ENCODE measurements at places on chromosomes 2 and 18. TPM values are rescaled to one million over a fixed set of nuclear protein-coding genes. Genes with fewer than 3 reads are reported as not detected.

Gene NCKAP5
- polyA plus RNA-seq, result 1.1 TPM

Gene C1QL2
- polyA plus RNA-seq, result not detected

Gene AFF3
- polyA plus RNA-seq, result 0.01 TPM

Gene SCYGR4
- not detected for polyA plus RNA-seq

Gene DCC
- polyA plus RNA-seq, result not detected

Gene RAD51AP2
- polyA plus RNA-seq, result 0.02 TPM

Gene TMEM247
- not detected for polyA plus RNA-seq

Gene DPY30
- 87.5 TPM for polyA plus RNA-seq

Gene KLF11
- 7.7 TPM for polyA plus RNA-seq

Gene NEB
- polyA plus RNA-seq, result 0.01 TPM

Gene ZEB2
- polyA plus RNA-seq, result 0.26 TPM

Gene CROCC2
- polyA plus RNA-seq, result not detected

Gene SLC66A3
- polyA plus RNA-seq, result 18.5 TPM

Gene SPHKAP
- not detected for polyA plus RNA-seq

Gene TRABD2A
- 11.5 TPM for polyA plus RNA-seq

Gene BOLL
- not detected for polyA plus RNA-seq

Gene LCT
- 0.01 TPM for polyA plus RNA-seq

Gene CCBE1
- polyA plus RNA-seq, result 14.9 TPM

Gene GPR45
- polyA plus RNA-seq, result not detected

Gene FER1L5
- polyA plus RNA-seq, result 0.05 TPM

Gene SNORC
- polyA plus RNA-seq, result 0.41 TPM

Gene MCEE
- 4.6 TPM for polyA plus RNA-seq

Gene ADCYAP1
- not detected for polyA plus RNA-seq

Gene SERPINB12
- not detected for polyA plus RNA-seq

Gene NFE2L2
- polyA plus RNA-seq, result 107 TPM

Gene CCDC141
- polyA plus RNA-seq, result 0.01 TPM

Gene SLC16A14
- 0.17 TPM for polyA plus RNA-seq

Gene KIAA2012
- not detected for polyA plus RNA-seq

Gene SAG
- polyA plus RNA-seq, result not detected

Gene LMAN2L
- 18.2 TPM for polyA plus RNA-seq

Gene TM4SF20
- not detected for polyA plus RNA-seq

Gene CIDEA
- polyA plus RNA-seq, result 4.9 TPM

Gene TUBB8B
- 0.59 TPM for polyA plus RNA-seq

Gene ERFE
- polyA plus RNA-seq, result 0.60 TPM

Gene SLC4A5
- polyA plus RNA-seq, result 0.12 TPM

Gene SULT1C3
- polyA plus RNA-seq, result not detected
